HEK293T (cell line): ENCODE measurements at places on chromosomes 7 and 10.
A peak's percentile ranks its signal among the peaks of the same experiment; 100 is the strongest.

DNA sequence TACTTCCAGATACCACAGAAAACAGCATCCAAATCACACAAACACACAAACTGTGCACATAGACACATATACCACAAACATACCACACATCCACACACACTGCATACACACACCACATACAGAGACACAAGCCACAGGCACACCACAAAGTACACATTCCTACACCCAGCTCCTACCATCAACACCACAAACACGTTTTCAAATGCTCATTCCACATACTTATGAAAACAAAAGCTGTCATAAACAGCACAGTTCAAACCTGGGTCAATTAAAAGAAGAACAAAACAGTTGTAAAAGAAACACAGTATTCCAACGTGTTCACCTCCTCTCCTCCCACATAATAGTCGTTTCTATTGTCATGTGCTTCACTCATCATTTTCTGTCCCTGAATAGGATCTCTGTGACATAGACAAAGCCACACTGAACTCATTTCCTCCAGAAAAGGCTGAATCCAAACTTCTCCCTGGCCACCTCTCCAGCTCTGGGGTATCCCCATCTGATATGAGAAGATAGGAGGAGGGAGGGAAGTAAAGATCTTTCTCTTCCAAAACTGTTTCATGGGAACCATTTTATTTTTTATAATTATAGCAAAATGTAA lies 89.2 kb downstream of the CXCL12 start:
- DNase-seq: no peak

GRCh38 chr10:71780156-71780555 lies 6.8 kb upstream of the VSIR start:
- DNase-seq: no peak

GRCh38 chr10:58334817-58335305 lies at the start of gene UBE2D1:
Gene UBE2D1 (plus strand): TSS chr10:58335006. CDS start chr10:58335202, 196 bp downstream.
- peak; percentile 88 for DNase-seq

- no peak for DNase-seq
Observed at GRCh38 chr10:44477046-44477425, 92.1 kb upstream of the CXCL12 start.

GRCh38 chr7:121083790-121084251 lies 95.3 kb downstream of the CPED1 start:
- DNase-seq: no peak

DNA sequence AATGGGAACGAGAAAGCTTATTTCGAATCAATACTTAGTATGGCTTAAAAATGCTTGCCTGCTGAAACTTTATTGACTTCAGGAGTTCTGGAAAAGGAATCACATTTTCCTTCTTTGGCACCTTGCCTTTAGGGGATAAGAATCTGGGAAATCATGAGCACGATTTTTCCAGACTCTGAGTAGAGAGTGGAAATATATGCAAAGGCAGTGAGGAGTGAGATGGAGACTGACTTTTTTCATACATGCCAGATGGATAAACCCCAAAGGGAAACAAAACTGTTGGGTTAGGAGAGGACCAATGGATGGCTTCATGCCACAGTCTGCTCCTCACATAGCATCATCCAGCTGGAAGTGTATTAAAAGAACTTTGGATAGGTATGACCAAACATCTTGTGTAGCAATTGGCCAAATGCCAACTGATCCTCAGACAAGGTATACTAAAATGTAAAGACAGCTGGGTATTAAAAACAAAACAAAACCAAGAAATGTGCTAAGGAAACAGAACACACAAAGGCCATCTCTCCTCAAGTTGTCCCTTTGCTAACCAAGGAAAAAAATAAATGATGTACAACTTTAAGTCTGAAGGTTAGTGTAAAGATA lies 1.7 kb downstream of the COL28A1 start:
- no peak for DNase-seq

DNA sequence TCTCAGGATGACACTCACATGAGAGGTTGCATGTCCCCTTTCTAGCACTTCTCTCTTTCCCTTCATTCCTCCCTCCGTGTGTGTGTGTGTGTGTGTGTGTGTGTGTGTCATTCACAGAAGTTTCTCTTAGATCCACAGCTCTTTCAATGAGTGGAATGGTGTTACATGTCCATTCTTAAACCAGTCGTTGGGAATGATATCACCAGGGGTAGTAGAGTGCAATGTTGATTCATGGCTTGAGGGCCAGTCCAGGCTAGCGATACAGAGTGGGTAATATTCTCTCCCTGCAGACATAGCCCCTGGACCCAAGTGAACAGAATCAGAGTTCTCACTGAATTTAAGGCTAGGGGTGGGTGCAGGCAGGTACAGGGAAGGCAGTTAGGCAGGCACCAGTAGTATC lies 187.8 kb downstream of the SDK1 start:
- DNase-seq: no peak

DNA sequence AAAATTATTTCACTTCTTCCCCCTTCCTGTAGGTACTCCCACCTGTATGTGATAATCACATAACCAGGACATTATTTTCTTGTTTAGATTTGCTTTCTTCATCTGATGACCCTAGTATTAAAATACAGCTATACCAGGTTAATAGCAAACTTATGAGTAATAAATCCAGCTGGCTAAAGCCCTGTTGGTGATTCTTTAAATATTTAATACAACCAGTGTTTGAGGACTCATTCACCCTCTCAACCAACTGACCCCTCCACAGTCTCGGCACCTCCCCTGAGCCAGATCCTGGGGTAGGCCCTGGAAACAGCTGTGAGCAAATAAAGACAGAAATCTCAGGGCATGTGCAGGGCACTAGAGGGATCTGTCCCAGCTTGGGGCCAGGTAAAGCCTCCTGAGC lies 58.5 kb downstream of the BLNK start:
- no peak for DNase-seq

GRCh38 chr10:106917452-106918055 lies 247.0 kb downstream of the SORCS1 start:
- DNase-seq: no peak

DNA sequence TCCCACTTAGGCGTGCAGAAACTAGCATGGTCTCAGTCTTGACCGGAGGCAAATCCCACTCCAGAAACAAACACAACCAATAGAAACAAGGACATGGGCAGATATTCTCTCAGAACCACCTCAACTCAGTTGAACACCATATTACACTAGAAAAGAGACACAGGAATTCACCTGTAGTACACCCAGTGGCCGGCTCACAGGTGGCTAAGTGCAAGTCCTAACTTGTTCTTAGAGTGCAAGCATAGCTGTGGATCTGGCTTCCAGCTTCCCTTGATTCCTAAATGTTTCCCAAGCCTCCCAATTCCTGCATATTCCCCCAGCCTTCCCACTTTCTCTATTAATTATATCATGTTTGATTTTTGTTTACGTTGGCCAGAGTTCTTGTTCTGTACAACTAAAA lies 164.4 kb downstream of the TPK1 start:
- no peak for DNase-seq

GRCh38 chr10:23157691-23158369 lies 34.3 kb upstream of the PTF1A start:
- DNase-seq: peak; percentile 57

- no peak for DNase-seq
Observed at GRCh38 chr7:147412109-147412508, 1178.5 kb upstream of the C7orf33 start.

DNA sequence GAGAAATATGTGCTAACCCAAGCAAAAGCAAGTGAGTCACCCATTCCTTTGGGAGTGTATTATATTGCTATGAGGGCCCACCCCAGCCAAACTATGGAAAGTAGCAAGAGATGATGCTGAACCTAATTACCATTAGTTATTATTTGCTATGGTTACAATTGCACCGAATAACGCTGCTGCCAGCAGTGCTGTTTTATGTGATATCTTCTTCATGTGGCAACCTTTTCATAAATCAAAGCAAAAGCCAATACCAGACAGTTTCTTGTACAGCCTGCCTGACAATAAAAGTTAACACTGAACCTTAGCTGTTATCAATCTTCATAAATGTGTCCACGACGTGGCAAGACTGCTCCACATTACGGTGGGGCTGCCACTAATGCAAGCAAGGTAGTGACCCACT lies 241.7 kb upstream of the PLXNA4 start:
- DNase-seq: peak; percentile 14

- DNase-seq: no peak
Observed at GRCh38 chr10:94316560-94316959, 46.2 kb downstream of the NOC3L start.

- no peak for DNase-seq
Observed at GRCh38 chr10:1047937-1048336, 982 bp downstream of the IDI1 start.

DNA sequence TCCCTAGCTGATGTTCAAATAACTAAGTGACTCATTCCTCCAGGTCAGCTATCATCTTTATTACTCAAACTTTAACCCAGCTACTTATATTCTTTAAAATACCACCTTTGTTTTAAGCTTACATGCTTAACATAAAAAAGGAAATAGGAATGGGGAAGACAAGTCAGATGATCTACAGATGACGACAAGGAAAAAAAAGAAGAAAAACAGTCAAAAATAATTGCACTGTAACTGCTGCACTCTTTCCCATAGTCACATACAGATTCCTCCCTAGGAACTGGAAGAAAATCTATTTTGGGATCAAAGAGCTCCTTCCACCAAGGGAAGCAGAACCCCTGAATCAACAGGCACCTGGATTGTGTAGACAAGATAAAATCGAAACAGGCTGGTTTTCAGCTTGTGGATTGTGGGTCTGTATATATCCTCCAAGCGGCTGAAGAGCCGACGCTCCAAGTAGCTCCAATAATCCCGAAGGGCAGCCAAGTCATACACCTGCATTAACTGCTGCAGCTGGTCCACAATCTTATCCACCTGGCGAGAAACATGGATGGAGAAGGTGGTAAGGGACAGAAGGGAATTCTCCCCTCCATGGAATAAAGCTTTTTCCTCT lies 2.0 kb downstream of the WDR91 start:
- no peak for DNase-seq

GRCh38 chr7:38512704-38513103 lies 118.5 kb downstream of the AMPH start:
- no peak for DNase-seq

DNA sequence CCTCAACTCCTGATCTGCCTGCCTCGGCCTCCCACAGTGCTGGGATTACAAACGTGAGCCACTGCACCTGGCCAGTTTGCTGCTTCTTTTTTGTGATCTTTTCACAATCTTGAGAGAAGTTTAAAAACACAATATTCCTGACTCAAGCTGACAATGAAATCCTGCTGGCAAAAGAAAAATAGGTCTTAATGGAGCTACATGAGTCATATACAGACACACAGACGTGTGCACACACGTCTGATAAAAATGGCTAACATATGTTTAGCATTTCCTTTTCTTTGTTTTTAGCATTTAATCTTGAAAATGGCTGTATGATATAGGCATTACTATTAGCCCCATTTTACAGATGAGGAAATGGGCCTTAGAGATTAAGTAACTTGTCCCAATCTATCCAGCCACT lies 29.4 kb upstream of the RAB18 start:
- no peak for DNase-seq

DNA sequence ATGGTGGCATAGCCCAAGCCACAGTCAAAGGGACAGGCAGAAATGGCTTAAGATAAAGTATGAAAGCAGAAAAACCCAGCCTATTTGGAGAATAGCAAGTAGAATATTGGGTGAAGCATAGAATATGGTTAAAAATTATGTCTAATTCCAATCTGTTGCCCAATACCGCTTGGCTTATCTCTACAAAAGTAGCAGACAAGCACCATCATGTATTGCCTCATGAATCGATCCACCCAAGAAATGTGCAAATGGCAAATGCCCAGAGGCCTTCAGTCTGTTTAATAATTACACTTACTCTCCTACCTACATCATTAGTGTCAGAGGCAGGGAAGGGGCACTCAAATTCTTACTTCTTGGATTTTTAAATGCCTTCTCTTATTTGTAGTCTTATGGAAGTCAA lies 130.9 kb upstream of the ADAM12 start:
- DNase-seq: no peak

DNA sequence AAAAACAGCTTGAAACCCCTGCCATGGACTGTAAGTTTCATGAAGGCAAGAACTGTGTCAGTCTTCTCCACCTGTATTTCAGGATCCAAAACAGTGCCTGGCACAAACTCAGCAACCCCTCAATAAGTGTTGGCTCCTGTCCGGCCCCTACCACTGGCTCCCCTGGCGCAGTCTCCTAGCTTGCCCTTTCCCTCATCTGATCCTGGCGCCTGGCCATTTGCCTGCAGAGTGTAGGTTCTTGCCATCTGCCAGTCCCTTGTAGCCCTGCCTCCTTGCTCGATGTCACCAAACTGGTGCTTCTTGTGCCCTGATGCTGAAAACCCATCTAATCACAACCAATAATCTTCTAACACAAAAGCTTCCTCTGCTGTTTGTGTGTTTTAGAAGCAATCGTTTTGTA lies 60.4 kb downstream of the LGI1 start:
- no peak for DNase-seq

DNA sequence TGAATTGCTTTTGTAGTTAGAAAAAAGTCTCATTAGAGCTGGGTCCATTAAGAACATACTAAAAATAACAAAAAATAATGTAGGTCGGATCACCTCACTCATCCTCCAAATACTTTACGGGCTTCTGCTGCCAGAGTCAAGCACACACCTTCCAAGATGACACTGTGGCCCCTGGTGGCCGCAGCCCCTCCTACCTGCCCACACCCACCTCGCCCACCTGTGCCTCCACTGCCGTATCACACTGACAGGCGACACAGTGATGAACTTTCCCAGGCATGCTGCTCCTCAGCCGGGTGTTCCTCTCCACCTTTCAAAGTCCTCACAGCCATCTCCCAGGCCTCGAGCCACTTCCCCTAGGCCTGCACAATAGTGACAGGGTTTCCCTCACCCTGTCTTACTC lies 60.9 kb downstream of the STK17A start:
- no peak for DNase-seq

DNA sequence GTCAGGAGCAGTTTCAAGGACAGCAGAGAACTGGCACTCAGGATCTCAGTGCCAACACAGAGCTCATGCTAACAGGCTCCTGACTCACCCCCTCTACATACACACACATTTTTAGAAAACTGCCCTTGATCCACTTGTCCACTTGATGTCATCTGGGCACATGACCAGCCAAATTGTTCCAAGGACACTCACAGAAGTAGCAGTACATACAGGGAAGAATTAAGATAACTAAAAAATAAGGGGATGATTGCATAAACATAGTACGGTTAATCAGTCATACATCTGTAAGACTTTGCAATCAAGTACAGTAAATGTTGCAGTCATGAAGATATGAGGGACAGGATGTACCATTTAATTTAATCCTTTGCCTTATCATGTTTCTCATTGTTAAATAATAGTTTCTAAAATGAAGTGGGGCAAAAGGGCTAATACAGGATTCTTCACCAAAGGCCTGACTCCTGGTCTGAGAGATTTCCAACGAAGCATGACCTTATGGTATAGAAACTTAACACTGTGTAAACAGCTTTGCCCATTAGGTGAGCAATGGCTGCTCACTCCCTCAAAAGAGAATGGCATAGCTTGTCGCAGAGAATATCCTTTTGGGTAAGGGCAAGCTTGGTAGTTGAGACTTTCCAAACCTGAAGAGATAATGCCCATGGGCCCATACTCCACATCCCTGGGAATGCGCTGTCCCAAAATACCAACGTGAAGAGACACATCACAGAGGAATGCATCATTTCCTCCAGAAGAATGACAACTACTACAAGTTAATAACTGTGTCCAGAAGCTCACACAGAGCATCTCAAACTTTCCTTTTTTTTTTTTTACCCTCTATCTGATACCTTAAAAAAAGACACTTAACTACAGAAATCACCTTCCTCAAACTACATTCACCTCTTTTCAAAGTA lies 94.1 kb downstream of the ARMH3 start:
- DNase-seq: no peak

GRCh38 chr7:43454936-43455518 lies 127.9 kb upstream of the STK17A start:
- peak; percentile 46 for DNase-seq
